ENCODE measurements at places on chromosomes 7 and 10.

DNA sequence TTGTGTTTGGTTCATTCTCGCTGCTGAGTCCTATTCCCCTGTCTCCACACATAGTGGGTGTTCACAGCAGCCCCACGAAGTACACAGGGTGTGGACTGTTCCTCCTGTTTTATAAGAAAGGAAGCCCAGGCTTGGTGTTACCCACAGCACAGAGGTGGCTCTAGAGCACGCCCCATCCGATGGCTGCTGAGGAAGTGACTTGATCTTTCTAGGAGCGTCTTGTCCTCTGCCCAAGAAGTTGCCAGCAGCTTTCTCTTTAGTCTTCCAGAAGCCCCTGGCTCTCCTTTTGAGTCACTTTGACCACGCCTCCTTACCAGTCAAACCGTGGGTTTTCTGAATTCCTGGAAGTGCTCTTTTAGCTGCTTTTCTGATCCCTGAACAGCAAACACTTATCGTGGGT is 94.0 kb downstream of the GRK5 start:
- DNase-seq: peak; percentile 86

DNA sequence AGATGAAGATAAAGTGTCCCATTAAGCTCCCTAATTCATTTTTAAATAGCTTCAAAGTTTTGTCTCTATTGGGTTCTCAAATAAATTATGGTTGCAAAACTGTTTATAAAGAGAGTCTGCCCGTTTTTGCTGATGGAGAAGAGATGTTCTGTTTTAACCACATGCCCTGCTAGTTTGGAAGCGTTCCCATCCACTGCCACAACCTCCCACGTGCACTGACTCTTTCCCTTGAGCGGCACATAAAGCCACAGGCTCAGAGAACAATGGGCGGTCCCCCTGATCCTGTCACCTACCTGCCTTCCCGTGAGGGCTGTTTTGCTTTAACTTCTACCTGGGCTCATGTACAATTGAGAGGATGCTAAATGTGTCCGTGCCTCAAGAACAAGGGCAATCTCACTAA is 65.5 kb downstream of the CPVL start:
- peak; percentile 37 for DNase-seq

DNA sequence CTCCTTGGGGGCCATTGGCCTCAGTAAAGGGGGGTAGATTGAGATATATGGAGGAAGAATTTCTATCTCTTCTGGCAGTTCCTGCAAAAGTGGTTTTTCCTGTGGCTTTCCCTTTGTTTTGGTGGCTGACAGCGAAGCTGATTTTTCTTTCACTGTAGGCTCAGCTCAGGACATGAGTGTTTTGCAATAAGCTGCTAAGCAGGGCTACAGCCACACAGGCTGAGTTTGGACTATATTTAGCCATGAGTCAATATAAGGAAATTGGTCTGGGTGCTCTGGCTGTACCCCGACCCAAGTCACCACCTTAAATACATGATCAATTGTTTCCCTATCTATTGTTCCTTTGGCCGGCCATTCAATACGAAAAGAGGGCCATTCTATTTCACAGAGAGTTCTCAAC is 212.7 kb upstream of the KCND2 start:
- no peak for DNase-seq

GRCh38 chr10:3415878-3416605 is 243.5 kb upstream of the PITRM1 start:
- no peak for DNase-seq

- no peak for DNase-seq
These were observed 320.9 kb upstream of the AUTS2 start for GRCh38 chr7:69277366-69277765.

DNA sequence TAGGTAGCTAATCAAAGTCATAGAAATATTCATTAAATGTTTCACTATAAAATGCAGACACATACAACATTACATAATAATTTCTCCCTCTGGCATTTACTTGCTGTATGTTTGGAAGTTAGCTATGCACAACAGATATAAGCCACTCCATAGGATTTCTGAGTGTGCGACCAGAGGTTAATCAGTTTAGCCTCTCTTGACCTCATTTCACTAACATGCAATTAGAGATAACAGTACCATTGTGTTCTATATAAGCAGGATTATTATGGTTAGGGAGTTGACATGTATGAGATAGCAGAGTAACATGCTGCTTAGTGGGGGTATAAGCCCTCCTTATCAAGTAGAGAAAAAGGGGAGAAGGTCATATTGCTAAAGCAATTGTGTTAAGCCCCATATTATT is 26.4 kb downstream of the GLUD1 start:
- DNase-seq: no peak

DNA sequence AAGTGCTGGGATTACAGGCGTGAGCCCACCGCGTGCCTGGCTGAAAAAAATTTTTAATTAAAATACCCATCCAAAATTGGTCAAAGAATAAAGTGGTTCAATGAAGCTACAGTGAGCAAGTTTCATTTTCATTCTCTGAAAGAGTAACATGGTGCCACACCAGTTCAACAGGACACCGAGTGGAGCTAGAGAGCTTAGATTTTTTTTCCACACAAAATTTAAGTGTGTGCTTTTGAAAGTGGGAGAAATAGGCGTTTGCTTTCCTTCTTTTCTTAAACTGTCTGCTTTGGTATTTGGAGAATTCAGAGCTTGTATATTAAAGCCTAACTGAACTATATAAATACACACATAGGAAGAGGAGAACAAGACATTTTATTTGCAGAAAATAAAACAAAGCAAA is 43.4 kb downstream of the BPGM start:
- no peak for DNase-seq

DNA sequence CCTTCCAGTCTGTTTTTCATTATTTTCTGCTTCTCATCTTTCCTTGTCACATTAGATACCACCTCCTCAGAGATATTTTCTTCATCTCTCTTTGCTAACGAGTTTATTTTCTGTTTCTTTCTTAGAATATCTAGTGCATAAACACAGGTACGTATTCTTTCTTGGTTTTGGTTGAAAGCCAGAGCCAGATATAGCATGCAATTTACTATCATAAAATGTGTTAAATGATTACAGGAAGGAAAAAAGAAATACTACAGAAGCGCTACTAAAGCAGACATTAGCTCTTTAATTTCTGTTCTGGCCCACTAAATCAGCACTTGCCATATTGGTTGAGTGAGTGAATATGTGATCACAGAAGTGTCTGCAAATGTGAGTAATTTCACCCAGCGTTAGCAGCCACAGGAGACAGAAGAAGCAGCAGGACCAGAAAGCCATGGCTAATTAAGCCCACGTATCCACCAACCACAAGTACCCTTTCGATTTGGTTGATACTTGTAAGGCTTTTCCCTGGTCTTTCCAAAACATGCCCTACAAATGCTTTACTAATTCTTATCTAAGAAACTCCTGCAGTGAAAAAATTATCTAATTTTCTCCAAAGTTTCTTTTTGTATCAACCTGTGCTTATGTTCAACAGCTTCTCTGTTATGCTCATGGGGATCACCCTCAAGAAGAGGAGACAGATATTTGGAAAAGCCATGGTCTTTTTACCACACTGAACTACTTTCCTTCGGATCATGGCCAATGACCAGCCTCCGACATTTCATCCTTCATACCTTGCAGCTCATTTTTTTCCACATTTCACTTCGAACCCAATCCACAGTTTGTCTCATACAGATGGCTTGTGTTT is 23.1 kb upstream of the MACC1 start:
- no peak for DNase-seq

DNA sequence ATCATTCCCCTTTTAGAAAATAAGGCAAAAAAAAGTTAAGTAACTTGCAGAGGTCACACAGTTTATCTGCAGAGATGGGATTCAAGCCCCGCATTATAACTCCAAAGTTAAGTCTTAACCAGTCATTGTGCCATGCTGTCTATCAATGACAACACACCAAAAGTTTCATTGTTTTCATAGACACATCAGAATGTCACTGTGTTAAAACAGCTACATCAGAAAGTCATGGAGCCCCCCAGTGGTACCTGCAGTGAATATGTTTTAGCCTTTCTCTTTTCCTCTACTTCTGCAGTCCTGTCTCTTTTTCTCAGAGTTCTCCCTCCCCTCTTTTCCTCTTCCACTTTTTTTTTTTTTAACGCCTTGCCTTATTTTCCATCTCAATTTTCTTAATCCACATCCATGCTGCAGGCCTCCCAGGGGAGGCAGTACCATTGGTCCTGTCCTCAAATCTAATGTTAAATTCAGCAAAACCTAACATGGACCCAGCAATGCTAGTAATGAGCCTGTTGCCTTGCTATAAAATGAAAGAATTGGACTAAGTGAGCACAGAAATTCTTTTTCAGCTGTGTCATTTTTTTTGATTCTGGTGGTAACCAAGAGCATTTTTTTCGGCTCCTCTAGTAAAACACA is 3.8 kb upstream of the NRCAM start:
- DNase-seq: peak; percentile 45

GRCh38 chr7:139798221-139798620 is 20.4 kb upstream of the HIPK2 start:
- DNase-seq: no peak

DNA sequence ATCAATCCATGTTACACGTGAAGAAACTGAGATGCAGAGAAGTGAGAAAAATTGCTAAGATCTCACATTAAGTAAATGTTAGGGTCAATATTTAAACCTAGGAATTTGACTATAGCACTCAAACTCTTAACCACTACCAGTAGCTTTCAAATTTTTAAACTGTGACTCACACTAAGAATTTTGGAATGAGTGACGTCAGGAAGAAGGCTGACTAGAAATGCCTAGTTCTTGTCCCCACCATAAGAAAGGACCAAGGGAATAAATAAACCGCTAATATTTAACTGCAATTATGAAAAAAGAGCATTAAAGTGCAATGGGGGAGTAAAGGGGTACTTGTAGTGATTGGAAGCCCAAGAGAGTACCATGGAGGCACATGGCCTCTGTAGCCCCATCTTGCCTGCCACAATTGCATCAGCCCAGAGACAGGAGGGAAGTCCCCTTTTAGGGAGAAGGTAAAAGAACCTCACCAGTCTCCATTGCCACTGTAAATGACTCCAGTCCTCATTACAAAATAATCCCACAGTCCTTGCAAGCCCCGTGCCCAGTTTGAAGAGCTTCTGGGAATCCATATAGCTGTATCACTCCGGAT is 3.5 kb upstream of the AKR1B1 start:
- no peak for DNase-seq

- peak; percentile 100 for DNase-seq
These were observed 24.8 kb downstream of the NPTX2 start for GRCh38 chr7:98641646-98642500.

- DNase-seq: no peak
These were observed 78.3 kb downstream of the ATRNL1 start for GRCh38 chr10:115171392-115171960.

DNA sequence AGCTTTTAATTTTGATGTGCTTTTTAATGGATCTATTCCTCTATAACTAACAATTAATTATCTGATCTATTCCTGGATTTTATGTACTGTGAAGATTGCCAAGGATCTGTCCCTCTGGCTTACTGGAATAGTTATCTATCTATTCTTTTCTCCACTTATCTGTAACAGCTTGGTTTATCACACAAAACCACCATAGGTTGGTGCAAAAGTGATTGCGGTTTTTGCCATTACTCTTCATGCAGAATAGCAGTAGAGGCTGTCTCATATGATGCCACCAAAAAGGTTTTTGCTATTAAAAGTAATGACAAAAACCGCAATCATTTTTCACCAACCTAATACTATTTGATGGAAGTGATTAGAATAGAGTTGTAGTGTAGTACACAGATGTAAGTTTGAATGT is 115.7 kb downstream of the PDE1C start:
- no peak for DNase-seq

GRCh38 chr10:79411546-79412495 is 33.6 kb downstream of the ZCCHC24 start:
- DNase-seq: no peak

DNA sequence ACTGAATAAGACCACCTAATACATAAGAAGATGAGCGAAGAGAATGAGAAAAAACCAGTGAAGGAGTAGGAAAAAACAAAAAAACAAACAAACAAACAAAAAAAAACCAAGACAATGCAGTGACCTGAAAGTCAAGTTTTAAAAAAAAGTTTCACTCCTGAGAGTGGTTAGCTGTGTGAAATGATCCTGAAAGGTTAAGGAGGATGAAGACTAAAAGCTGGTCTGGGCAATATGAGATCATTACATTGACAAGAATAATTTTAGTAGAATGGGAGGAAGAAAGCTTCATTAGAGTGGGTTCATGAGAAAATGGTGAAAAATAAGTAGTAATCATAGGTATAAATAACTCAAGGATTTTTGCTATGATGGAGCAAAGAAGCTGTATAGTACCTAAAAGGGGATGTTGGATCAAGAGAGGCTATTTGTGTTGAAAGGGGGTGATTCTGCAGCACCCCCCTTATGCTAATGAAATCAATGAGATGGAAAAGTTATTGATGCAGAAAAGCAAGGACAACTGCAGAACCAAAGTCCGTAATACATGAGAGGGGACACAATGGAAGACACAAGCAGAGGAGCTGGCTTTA is 80.2 kb downstream of the KMT2C start:
- no peak for DNase-seq

- no peak for DNase-seq
These were observed 153.0 kb upstream of the ANK3 start for GRCh38 chr10:60542657-60543056.

- DNase-seq: no peak
These were observed 533.8 kb upstream of the DPP6 start for GRCh38 chr7:153518201-153518984.

DNA sequence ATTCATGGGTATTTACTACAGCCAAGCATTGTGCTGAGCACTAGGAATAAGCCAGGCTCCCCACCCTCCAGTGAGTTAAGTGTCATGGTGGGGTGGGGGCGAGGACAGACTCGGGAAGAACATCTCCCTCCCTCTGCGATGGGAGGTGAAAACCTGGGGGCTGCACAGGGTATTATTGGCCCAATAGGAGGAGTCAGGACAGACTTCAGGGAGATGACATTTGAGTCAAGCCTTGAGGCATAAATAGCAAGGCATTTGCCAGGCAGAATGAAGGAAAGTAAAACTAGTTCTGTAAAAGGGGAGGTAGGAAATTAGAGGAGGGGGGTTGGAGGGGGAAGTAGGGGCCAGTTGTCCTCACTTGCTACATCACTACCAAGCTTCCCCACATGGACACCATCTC is 18.9 kb downstream of the NKX2-3 start:
- DNase-seq: no peak

DNA sequence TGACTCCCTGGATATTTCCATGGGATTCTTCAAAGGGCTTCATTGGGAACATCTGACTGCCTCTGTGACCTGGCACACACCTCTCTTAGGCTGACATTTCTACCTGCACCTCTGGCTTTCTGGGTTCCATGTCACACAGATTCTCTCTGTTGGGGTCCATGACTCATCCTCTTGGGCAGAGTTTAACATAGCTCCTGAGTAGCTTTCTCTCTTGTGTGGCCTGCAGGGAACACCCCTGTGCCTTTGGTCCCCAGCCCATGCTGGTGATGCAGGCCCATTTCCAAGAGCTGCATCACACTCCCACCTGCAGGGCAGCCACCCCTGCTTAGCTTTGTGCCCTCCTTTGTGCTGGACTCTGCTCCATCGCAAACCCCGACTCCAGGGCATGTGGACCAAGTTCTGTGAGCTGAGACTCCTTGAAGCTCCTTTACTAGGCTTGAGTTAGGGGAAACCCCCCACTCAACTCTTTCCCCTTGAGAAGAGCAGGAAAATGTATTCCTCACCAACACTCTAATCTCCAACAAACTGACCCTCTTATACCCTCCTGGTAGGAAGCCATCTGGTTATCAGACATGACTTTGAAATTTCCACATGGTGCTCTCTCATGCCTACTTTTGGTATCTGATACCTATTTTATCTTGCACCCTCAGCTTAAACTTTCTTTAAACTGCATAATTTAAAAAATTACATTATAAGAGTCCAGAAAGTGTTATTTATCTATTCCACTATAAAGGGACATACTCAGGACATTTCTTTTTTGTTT is 93.3 kb downstream of the ZNF777 start:
- DNase-seq: peak; percentile 13
